OCI-M1 (cell line): ENCODE measurements at places on chromosomes 4 and X.
A peak's percentile ranks its signal among the peaks of the same experiment; 100 is the strongest.

DNA sequence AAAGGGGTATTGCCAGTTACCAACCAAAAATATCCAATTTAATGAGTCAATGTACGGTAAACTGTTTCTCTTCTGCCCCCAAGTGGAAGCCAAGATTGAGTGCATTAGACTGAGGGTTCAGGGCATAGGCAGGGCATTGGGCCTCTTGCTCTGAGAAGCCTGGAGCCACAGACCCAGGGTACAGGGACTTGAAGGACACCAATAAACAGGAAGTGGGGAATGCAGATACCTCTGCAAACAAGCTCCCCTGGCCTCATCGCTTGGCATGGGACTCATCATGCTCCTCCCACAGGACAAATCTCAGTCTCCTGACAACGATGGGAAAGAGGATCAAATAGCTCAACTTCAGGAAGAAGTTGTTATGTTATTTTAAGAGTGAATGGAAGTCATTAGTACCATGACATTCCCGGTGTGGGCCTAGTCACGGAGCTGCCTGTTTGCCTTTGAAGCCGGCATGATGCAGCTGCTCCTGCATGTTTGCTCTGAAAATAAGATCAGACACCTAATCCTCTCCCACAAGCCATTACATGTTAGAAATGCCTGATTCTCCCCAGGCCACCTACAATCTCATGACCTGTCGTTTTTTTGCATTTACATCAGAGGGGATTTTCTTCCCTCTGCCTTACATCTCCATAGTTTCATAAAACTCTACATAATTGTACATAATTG, 224.2 kb downstream of the RCHY1 start:
- DNase-seq: peak; percentile 5

DNA sequence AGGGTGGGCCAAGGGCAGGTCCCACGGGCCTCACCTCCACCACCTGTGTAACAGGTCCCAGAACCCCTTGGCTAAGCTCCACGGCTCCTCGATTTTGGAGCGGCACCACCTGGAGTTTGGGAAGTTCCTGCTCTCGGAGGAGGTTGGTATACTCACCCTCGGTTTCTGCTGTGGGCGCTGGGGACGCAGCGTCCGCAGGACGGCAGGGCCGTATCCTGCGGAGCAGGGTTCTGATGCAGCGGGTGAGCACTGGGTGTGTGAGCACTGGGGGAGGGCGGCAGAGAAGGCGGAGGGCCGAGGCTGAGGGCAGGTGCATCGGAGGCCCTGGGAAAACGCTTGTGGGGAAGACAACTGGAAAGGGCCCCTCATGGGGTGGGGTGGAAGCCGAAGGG, 11.0 kb downstream of the ATP5ME start:
- DNase-seq: no peak

GRCh38 chrX:103710609-103711008, at the start of gene TMEM31:
Gene TMEM31 (plus strand): TSS chrX:103710909. CDS start chrX:103712259, 1,350 bp downstream.
- no peak for DNase-seq

- DNase-seq: no peak
These were observed 386.0 kb downstream of the TLL1 start for GRCh38 chr4:166259081-166259480.

DNA sequence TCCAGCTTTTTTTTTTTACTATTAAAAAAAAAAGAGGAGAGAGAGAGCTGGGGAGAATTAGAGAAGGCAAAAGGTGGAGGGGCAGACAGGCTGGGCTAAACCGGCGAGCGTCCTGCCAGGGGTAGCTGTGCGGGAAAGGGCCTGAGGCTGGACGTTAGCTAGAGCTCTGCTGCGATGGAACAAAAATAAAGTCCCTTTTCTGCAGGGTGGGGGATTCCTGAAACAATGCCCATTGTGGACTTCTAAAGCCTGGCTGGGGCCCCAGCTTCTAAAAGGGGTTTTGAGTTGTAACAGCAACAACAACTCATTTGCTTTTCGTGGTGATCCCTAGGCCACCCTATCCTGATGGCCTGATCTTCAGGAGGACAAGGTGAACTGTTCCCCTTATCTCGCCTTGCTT, 311.7 kb downstream of the FBXW7 start:
- DNase-seq: no peak

GRCh38 chr4:35970366-35970960, 273.9 kb downstream of the ARAP2 start:
- DNase-seq: no peak
